ENCODE measurements at places on chromosomes 6 and 20. TPM values are rescaled to one million over a fixed set of nuclear protein-coding genes. Genes with fewer than 3 reads are reported as not detected.

- DNase-seq: no peak
These were observed 102.7 kb upstream of the ID4 start for GRCh38 chr6:19734519-19734918.

The ESR1 gene
- total RNA-seq: 0.05 TPM

DNA sequence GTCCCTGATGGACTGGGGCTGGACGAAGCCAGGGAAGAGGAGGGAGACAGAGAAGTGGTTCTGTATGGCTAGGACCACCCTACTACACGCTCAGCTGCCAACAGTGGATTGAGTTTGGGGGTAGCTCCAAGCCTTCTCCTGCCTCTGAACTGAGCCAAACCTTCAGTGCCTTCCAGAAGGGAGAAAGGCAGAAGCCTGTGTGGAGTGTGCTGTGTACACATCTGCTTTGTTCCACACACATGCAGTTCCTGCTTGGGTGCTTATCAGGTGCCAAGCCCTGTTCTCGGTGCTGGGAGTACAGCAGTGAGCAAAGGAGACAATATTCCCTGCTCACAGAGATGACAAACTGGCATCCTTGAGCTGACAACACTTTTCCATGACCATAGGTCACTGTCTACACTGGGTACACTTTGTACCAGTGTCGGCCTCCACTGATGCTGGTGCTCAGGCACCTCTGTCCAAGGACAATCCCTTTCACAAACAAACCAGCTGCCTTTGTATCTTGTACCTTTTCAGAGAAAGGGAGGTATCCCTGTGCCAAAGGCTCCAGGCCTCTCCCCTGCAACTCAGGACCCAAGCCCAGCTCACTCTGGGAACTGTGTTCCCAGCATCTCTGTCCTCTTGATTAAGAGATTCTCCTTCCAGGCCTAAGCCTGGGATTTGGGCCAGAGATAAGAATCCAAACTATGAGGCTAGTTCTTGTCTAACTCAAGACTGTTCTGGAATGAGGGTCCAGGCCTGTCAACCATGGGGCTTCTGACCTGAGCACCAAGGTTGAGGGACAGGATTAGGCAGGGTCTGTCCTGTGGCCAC, 11.3 kb upstream of the RBCK1 start:
- DNase-seq: no peak

- no peak for DNase-seq
These were observed 292.7 kb downstream of the ZFAND3 start for GRCh38 chr6:38112181-38112580.

The DLL1 gene
- 59.5 TPM for total RNA-seq

DNA sequence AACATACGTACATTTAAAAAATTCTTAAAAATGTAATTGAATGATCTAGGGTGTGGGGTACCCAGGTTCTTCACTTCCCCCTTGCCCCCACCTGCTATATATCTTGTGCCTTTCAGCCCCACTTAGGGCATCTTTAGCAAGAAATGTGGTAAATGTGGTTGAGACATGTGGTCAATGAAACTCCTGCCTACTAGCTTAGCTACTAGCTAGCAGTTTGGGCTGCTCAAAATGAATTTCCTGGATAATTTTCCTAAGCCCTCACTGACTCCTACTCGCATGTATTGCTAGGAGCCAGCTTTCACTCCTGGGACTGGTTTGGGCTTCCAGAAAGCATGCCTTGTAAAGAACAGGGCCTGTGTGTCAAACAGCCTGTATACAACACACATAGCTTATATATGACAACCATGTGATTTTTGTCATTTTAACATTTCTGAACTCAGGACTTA, 257.3 kb downstream of the ATXN1 start:
- DNase-seq: no peak

Data from endothelial cell (in vitro differentiated cells).